Fibroblast of skin of right biceps (primary cell): ENCODE measurements at places on chromosomes 16 and 17.

DNA sequence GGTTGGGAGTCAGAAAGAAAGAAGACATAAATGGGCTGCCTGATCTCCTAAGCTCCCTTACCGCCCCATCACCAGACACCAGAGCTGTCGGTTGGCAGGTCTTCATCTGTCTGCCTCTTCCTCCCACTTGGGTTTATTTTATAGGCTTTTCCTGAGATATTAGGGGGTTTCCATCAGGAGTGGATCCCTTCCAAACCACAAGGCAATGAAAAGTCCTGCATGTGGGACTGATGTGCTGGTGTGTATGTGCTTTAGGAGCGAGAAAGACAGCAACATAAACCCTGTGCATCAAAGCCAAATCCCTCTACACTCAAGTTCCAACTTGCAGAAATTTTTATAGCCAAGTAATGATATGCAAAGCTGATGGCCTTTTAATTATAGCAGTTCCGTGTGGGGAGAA, 389.5 kb downstream of the SLC39A11 start:
- DNase-seq: peak; percentile 61

DNA sequence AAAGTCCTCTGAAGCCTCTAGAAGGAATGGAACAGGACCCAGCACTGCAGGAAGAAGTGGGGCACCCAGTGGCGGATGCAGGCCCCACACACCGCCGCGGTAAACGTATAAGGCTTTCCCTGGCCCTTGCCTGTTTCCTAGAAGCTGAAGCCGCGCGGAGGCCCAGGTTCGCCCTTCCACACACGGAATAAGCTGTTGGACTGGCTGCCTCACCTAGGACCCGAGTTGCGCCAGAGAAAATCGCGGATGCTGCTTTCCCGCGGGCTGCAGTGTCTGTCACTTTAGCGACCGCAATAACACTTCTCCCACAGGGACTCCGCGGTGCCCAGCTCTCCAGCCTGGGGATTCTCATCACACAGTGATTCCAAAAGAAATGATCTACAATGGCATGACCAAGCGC, 1736.9 kb downstream of the TP53TG3F start:
- no peak for DNase-seq

- no peak for DNase-seq
These were observed 23.1 kb upstream of the CNOT1 start for GRCh38 chr16:58652741-58653140.

DNA sequence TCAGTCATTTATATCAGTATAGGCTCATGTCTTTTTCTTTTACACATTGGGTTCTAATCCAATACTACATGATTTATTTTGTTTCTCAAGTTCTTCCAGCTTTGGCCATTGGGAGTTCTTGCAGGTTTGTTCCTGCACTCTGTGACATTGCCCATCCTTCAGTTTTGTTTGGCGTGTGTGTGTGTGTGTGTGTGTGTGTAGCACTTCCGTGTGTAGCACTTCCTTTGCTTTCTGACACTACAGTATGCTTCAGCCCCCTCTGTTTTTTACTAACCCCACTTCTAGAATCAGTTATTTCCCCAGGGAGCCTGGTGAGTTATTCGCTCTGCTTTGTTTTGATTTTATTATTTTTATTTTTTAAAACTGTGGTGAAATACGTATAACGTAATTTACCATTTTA, 75.6 kb upstream of the LGALS9 start:
- no peak for DNase-seq

DNA sequence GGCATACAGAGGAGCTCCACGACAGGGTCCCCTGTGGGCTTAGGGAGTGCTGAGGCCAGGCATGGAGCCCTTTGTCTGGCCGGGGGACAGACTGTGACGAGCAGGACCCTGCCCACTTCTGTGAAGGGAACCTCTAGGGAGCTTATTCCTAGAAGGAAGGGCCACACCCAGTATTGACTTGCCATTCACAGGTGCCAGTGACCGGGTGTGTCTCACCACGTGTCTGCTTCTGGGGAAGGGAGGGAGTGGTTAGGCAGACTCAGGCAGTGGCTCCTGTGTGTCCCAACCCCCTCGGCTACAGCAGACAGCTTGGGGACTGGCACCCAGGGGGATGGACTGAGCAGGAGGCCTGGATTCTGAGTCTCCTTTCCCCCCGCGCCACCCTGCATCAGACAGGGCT, 57.2 kb downstream of the SOCS1 start:
- DNase-seq: no peak

DNA sequence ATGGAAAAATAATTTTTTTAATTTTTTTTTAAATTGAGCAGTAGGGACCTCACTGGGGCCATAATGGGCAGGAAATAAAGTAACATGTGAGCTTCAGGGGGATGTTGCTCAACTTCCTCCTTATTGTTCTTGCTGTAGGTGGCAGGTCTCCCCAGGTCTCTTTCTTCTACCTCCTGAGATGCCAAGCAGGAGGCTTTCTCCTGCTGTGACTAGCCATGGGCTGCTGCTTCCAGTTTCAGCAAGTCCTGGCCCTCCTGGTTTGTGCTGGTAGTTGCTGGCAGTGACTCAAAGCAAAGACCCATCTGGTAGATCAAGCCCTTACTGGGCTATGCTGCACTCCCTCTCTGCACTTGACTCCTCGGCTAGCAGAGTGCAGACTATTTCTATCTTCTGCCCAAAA, 2.3 kb downstream of the DPEP2NB start:
- no peak for DNase-seq

DNA sequence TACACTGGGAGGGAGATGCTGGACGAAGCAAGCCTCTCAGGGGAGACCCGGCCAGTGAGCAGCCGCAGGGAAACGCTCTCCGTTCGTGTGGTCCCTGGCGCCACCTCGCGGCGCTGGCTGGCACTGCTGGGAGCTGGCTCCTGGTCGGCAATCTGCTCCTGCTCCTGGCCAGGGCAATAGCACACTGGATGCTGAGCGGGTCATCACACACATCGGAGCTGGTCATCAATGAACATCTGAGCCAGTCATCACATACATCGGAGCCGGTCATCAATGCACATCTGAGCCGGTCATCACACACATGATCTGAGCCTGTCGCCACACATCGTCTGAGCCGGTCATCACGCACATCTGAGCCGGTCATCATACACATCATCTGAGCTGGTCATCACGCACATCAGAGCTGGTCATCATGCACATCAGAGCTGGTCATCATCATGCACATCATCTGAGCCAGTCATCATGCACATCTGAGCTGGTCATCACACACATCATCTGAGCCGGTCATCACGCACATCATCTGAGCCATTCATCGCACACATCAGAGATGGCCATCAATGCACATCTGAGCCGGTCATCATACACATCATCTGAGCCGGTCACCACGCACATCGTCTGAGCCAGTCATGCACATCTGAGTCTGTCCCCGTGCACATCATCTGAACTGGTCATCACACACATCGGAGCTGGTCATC, 217.3 kb downstream of the RBFOX3 start:
- peak; percentile 43 for DNase-seq

GRCh38 chr16:81711657-81712319, 67.3 kb upstream of the PLCG2 start:
- peak; percentile 92 for DNase-seq

DNA sequence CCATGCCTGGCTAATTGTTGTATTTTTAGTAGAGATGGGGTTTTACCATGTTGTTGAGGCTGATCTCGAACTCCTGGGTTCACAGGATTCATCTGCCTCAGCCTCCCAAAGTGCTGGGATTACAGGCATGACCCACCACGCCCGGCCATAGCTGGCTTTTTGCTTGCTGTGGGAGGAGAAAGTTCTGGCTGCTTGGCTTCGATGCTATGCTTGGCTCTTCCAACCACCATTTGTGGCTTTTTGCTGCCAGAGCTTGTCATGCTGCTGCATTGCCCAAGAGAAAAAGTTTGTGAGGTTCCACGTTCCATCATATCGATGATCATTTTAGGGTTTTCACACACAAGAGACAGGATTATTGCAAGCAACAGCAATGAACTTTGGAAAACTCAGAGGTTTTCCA, 16.2 kb downstream of the BMERB1 start:
- no peak for DNase-seq
